H1 (cell line): ENCODE measurements at places on chromosomes 1 and 21. TPM values are rescaled to one million over a fixed set of nuclear protein-coding genes. Genes with fewer than 3 reads are reported as not detected.

The CLCC1 gene
- total RNA-seq, result 20.6 and 23.8 TPM in 2 replicates

DNA sequence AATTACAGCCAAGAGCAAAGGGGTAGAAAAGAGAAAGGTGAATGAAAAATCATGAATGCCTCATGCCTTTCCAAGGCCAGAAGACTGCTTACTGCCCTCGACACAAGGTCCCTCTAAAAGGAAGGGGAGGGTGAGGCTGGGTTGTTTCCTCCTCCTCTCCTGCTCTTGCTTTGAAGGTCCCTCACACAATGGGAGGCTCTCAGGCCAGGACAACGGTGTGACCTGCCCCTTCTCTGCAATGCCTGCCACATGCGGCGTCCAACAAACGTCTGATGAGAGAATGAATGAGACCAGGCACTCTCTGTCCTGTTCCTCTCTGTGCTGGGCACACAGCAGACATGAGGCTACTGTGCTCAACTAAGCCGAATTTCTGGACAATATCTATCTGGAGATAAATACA lies 51.3 kb downstream of the SSBP3 start:
- H3K27me3 ChIP-seq, result no peaks in the 10 kb centered on the region
- DNase-seq, result no peak
- H3K27ac ChIP-seq, result no peak overlapping the region
- no peaks in the 10 kb centered on the region for H3K36me3 ChIP-seq
- no peak overlapping the region for H3K4me3 ChIP-seq

DNA sequence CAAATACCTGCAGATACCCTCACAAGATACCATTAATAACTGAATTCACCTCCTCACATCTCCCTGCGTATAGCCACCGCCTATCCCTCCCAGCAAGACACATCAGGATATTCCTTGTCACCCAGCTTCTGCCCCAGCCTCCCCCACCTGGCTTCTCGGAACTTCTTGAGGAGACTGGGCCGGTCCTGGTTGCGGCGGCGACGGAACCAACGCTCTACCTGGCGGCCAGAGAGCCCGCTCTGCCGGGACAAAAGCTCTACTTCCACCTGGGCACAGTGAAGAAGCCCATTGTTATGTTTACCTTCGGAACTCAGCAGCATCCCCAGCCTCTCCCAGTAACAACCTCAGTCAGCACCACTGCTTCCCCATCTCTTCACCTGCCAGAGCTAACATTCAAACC lies 6.7 kb downstream of the CERS2 start:
- DNase-seq, result no peak
- H3K4me3 ChIP-seq, result no peak overlapping the region
- H3K27me3 ChIP-seq, result no peaks in the 10 kb centered on the region
- no peak overlapping the region for H3K27ac ChIP-seq

DNA sequence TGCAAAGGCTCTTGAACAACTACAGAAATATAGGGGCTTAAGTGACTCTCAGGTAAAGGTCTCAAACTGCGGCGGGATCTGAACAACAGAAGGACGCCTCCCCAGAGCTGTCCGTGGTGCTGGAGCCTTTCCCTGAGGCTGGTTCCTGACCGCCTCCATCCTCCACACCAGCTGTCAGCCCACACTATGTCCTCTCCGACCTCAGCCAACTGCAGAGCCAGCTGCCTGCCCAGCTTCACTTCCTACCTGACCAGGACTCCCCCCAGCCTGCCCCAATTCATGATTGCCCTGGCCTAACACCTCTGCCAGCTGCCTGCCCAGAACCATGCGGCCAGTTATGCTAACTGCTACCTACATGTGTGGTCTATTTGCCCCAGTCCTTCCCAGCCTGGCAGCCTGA lies 63.6 kb upstream of the ZC3H12A start:
- H3K27me3 ChIP-seq, result no peaks in the 10 kb centered on the region
- no peak overlapping the region for H3K27ac ChIP-seq
- no peak overlapping the region for H3K4me3 ChIP-seq
- H3K36me3 ChIP-seq, result no peaks in the 10 kb centered on the region

DNA sequence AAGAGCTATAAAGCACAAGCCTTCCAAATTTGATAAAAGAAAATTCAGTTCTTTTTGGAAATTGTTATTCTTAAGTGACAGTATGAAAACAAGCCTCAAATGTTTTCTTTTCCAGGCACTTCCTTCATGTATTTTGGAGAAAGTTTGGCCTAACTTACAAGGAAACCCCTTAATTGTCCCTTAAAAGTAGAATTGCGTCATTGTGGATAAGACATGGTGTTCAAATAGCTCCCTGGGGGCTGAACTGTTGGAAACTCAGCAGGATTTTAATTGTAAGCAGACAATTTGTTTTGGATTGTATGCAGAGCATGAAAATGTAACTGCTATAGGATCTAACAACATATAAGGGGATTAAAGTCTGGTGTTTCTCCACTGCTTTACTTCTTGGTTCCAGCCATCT lies 35.4 kb upstream of the FGGY start:
- H3K4me3 ChIP-seq, result no peak overlapping the region
- no peak overlapping the region for H3K27ac ChIP-seq
- peaks cover 3% of the 10 kb centered on the region; the same call in 1 of the 2 replicates for H3K4me1 ChIP-seq
- no peaks in the 10 kb centered on the region for H3K36me3 ChIP-seq
- no peak for DNase-seq

The SMYD3 gene
- 25.0 and 25.4 TPM in 2 replicates for total RNA-seq

The ETNK2 gene
- total RNA-seq, result 20.1 and 23.1 TPM in 2 replicates

DNA sequence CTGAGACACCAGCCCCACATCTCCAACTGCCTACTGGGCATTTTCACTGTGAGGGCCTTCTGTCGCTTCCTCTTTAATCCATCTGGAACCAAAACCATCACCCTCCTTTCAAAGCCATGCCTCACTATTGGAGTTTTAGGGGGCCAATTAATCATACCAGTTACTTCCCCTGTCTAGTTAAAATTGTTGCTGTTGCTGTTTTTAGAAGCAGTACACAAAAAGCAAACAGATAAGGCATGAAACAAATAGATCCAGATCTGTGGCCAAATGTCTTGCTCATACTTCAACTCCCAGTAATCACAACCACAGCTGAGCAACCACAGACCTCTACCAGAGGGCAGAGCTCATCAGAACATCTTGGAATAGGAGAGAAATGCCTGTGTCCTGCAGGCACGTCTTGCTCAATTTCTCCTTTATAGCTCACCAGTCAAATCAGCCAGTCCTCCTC lies 133.8 kb upstream of the C1orf105 start:
- H3K4me3 ChIP-seq, result no peak overlapping the region
- no peaks in the 10 kb centered on the region for H3K27me3 ChIP-seq
- no peak overlapping the region for H3K27ac ChIP-seq
- H3K36me3 ChIP-seq, result no peaks in the 10 kb centered on the region
- no peaks in the 10 kb centered on the region for H3K4me1 ChIP-seq

DNA sequence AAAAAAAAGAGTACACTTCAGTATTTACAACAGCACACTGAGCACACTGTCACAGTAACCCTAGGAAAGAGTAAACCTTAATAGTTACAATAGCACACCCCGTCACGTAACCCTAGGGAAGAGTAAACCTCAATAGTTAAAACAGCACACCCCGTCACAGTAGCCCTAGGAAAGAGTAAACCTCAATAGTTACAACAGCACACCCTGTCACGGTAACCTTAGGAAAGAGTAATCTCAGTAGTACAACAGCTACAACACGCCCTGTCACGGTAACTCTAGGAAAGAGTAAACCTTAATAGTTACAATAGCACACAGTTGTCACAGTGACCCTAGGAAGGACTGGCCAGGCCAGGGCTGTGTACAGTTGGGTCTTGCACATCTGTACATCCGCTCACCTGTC lies 3.0 kb downstream of the CDK11A start:
- H3K36me3 ChIP-seq, result peaks cover 13% of the 10 kb centered on the region
- H3K4me1 ChIP-seq, result no peaks in the 10 kb centered on the region
- H3K27me3 ChIP-seq, result no peaks in the 10 kb centered on the region
- DNase-seq, result no peak

The RPL11 gene
- total RNA-seq, result 1,426 and 1,499 TPM in 2 replicates

DNA sequence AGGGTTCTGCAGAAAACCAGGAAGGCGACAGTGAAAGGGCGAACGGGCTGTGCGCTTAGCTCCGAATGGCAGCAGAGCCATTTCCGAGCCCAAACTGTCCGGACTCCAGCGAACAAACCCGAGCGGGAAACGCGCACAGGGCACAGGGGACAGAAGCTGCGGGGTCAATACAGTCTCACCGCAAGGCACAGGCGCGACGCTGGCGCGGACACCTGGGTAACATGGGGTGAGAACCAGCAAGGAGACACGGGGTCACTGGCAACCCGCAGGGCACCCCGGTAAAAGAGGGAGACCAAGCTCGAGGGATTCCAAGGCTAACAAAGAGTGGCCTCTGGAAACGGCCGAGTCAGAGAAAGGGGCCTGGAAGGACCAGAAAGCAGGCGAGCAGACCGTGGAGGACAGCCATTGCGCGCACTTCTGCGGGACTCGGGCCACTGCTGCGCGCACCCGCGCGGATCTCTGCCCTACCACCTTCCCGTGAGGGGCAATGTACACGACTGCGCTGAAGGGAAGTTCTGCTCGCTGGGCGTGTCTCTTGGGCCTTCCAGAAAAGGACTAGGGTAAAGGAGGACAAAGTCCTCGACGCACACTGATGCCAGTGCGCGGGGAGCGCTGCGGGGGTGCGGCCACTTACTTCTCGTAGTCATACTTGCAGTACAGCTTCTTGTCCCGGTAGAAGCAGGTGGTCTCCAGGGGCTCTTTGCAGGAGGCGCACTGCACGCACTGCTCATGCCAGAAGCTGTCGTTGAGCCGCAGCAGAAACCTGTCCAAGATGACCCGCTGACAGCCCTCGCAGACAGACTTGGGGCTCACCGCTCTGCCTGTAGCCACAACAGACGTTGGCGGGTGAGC lies 3.8 kb downstream of the LMX1A start:
- no peak for DNase-seq
- H3K27ac ChIP-seq, result no peak overlapping the region
- peaks cover 63% of the 10 kb centered on the region for H3K27me3 ChIP-seq
- H3K4me3 ChIP-seq, result peak overlapping the region; percentile 68

The ANKRD35 gene
- 2.2 and 3.0 TPM in 2 replicates for total RNA-seq

The BARHL2 gene
- 0.15 TPM in 2 replicates for total RNA-seq

- no peaks in the 10 kb centered on the region for H3K36me3 ChIP-seq
- no peak for DNase-seq
- H3K4me3 ChIP-seq, result no peak overlapping the region
Measured at GRCh38 chr1:116741836-116742565, 12.2 kb upstream of the CD2 start.

The TLR5 gene
- total RNA-seq, result 0.35 and 0.94 TPM in 2 replicates

GRCh38 chr1:10474613-10475507 lies at the start of gene PEX14:
PEX14 (plus strand) TSS chr1:10474950; CDS start chr1:10474967, 17 bp downstream.
- peak; percentile 76 for DNase-seq
- no peaks in the 10 kb centered on the region; the same call in 1 of the 2 replicates for H3K4me1 ChIP-seq
- peak within 1 kb of the TSS; percentile 88 for H3K4me3 ChIP-seq

- H3K27me3 ChIP-seq, result no peaks in the 10 kb centered on the region
- no peaks in the 10 kb centered on the region for H3K4me1 ChIP-seq
- H3K27ac ChIP-seq, result no peak overlapping the region
- no peak overlapping the region for H3K4me3 ChIP-seq
Measured at GRCh38 chr1:212743901-212744475, 44.3 kb upstream of the BATF3 start.

The MNDA gene
- not detected in 2 replicates for total RNA-seq

- peaks cover 29% of the 10 kb centered on the region for H3K27me3 ChIP-seq
- H3K27ac ChIP-seq, result no peak overlapping the region
- DNase-seq, result peak; percentile 87
- H3K4me1 ChIP-seq, result peaks cover 25% of the 10 kb centered on the region
Measured at GRCh38 chr1:25619101-25619890, 2.7 kb downstream of the MAN1C1 start.

DNA sequence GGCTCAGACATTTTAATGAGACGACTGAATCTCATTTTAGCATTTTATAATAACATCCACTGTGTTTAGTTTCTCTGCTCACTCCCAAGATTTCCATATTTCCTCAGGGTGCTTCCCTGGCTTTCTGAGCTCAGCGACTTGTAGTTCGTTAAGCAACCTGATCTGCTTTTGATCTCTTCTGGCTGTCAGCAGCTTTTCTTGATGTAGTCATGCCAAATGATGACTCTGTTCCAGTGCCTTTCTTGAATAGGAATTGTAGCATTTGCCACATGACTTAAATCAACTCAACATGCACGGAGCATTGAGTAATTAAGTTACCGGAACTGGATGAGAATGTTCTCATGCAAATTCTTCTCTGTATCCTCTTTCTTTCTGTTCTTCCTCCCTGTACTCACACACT lies 246.1 kb downstream of the FMN2 start:
- no peaks in the 10 kb centered on the region for H3K4me1 ChIP-seq
- no peaks in the 10 kb centered on the region for H3K36me3 ChIP-seq

The HENMT1 gene
- 5.6 TPM in 2 replicates for total RNA-seq

DNA sequence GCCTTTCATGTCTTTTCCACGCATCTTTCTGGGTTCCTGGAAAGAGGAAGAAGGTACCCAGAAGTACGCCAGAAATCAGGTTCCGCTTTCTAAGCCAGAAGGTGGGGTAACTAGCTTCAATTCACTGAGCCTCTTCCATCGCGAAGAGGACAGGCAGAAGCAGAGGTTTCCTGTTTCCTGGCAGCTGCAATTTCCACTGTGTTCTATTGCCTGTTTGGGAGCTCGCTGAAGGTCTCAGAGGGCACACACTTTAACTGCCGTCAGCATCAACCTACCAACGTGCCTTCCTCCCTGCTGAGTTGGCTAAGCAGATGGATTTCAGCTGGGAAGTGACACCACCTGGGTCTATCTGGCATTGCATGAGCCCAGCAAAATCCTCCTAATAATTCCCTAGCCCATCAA lies 10.0 kb downstream of the NCF2 start:
- no peak overlapping the region for H3K27ac ChIP-seq
- no peaks in the 10 kb centered on the region for H3K27me3 ChIP-seq
- no peak overlapping the region for H3K4me3 ChIP-seq
- no peaks in the 10 kb centered on the region; the same call in 1 of the 2 replicates for H3K4me1 ChIP-seq

The FCGR3A gene
- total RNA-seq, result not detected in 2 replicates

DNA sequence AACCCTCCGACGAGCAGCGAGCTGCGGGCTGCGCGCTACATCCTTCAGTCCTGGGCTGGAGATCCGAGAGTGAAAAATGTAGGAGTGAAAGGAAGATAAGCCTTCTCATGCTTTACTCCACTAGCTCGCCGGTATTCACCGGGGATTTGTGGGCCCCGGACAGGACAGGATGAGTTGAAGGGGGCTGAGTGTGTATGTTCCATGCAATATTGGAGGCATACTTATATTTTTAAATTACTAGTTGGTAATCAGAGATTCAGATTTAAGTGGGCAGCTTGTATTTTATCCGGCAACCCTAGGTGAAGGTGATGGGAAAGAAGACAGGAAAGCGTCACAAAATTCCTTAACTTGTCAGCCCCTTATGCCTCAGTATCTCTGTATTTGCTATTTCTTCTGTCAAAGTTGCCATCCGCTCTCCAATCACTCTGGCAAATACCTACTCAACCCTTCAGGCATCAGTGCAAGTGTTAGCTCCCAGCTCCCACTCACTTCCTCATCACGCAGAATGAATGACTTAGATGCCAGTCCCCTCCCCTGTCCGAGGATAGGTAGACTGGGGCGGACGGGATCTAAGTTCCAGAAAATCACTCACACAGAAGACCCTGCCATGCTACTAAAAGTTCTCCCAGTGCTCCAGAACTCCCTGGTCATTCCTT lies 503 bp upstream of the PIGM start:
- H3K27ac ChIP-seq, result no peak overlapping the region
- H3K4me3 ChIP-seq, result peak overlapping the region; percentile 72
- DNase-seq, result no peak
